NB4 (cell line): ENCODE measurements at places on chromosomes 13 and 19.
A peak's percentile ranks its signal among the peaks of the same experiment; 100 is the strongest.

GRCh38 chr13:71325556-71325955, 541.4 kb downstream of the DACH1 start:
- no peak for DNase-seq

DNA sequence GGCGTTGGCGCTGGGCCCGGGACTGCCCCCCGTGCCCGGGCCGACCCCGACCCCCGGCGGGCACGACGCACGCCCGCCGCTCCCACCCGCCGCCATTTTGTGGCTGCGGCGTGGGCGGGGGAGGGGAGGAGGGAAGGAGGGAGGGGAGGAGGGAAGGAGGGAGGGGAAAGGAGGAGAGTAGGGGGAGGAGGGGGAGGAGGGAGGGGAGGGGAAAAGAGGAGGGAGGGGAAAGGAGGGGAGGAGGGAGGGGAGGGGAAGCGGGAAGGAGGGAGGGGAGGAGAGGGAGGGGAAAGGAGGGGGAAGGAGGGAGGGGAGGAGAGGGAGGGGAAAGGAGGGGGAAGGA, at the start of gene BTBD2:
Gene BTBD2, minus strand, starts transcription at position 107 of the 343 bp plus-strand sequence. Its CDS starts 11 bp downstream, at position 96.
- peak; percentile 58 for DNase-seq

- no peak for DNase-seq
Measured at GRCh38 chr19:33132021-33132420, at the start of gene WDR88. Gene WDR88 (plus strand): TSS chr19:33132114. CDS start chr19:33132170, 56 bp downstream.

GRCh38 chr13:111241006-111241755, 79.3 kb upstream of the TEX29 start:
- DNase-seq = no peak

- DNase-seq = no peak
Measured at GRCh38 chr13:24119626-24120508, 40.7 kb upstream of the SPATA13 start.

- no peak for DNase-seq
Measured at GRCh38 chr19:38735257-38735686, 9.0 kb downstream of the CAPN12 start.

- DNase-seq = no peak
Measured at GRCh38 chr19:36149673-36150406, 2.4 kb downstream of the COX7A1 start.

GRCh38 chr13:110521946-110522345, 39.6 kb downstream of the RAB20 start:
- DNase-seq = peak; percentile 99

GRCh38 chr13:24670961-24671381, 9.2 kb upstream of the ATP12A start:
- DNase-seq = peak; percentile 62
